Stimulated activated CD4-positive, alpha-beta T cell treated with anti-CD3 and anti-CD28 coated beads, TNF-alpha, amount 100 ng/mL, for 1 hour (primary cell): ENCODE measurements at places on chromosomes 12 and 14.

GRCh38 chr14:103871596-103872480, 24.5 kb upstream of the PPP1R13B start:
- DNase-seq, result peak; percentile 74

DNA sequence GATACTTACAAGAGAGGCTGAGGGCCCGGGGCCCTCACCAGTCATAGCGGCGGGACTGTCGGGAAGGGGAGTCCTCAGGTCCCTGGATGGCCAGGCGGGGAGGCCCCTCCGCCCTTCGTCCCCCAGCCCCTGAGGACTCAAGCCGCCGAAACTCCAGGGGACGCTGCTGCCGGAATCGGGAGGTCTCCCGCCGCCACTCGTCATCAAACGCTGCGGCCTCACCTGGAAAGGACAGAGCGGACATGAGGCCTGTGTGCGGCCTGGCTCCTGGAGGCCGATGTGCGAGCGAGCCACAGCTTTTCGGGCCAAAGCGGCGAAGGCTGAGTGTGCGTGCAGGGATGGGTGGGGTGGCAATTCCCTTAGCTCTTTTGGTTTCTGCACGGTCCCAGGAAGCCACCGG, 4.2 kb downstream of the MLF2 start:
- DNase-seq, result no peak

- no peak for DNase-seq
Observed at GRCh38 chr12:16349131-16349460, 1.7 kb downstream of the MGST1 start.

DNA sequence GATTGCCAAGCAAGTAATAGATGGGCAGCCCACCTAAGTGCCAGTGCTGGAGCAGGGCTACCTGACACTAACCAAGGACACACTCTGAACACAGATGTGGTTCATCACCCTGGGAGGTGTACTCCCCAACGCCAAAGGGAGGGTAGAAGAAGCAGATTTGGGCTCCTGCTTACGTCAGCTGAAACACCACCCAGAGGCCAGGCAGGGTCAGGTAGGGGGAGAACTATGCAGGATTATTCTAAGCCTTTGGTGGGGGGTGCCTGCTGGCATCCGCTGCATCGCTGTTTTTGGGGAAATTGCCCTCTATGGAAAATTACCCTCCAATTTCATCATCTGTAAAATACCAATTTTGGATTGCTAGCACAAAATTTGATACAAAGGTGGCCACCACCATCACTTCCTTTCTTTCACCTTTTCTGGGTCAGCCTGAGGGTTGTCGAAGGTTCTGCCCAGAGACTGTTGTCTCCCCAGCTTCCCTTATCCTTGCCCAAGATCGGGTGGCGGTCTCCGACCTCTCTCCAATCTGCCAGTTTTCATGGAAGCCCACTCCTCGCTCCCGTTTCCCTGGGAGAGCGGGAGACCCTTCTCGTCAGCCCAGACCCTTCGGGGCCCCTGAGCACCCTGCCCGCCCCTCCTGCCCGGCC, 535 bp downstream of the BIN2 start:
- no peak for DNase-seq

- DNase-seq, result no peak
Observed at GRCh38 chr14:50823762-50824636, 7.0 kb downstream of the NIN start.

DNA sequence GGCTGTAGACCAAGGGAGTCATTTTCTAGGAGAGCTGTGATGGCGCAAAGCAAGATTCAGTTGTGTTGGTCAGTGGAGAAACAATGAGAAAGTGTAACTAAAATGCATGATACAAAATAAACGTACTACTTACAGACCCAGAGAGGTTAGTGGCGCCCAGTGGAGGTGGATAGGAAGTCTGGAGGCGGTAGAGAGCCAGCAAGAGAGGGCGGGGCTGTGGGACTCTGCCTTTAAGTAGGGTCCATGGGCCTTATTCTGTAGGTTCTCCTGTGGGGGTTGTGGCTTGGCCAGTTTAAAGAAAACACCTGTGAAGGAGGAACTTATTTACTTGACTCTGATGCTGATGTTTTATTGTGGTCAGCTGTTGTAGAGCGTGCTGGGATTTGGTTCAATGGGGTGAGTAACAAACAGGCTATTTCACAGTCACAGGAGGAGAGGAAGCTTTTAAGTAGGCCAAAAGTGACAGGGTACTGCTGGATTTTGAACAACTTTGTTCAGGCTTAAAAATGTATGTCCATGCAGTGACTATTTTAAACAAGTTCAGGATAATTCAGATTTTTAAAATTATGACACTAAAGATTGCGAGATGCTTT, 1097.7 kb downstream of the TMTC2 start:
- no peak for DNase-seq

- no peak for DNase-seq
Observed at GRCh38 chr14:80133457-80133856, 77.8 kb downstream of the DIO2 start.

GRCh38 chr12:105704787-105705186, 374.3 kb downstream of the C12orf75 start:
- DNase-seq, result no peak

DNA sequence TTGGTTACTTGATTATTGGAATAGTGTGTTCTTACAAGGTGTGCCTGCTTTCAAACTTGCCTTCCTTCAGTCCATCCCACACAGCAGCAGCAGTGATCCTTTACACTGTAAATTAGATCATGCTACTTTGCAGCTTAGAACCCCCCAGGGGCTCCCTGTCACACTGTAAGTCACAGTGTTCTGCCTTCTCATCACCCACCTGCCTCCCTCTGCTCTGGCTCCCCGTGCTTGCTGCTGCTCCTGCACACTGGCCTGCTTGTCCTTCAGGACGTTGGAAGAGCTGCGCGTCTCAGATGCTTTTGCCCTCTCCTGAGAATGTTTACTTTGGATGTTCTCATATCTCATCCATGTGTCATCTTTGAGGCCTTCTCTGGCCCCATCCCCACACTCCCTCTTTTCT, 27.3 kb downstream of the ZC3H14 start:
- DNase-seq, result no peak

- peak; percentile 67 for DNase-seq
Observed at GRCh38 chr12:6335451-6336078, 6.3 kb downstream of the TNFRSF1A start.

DNA sequence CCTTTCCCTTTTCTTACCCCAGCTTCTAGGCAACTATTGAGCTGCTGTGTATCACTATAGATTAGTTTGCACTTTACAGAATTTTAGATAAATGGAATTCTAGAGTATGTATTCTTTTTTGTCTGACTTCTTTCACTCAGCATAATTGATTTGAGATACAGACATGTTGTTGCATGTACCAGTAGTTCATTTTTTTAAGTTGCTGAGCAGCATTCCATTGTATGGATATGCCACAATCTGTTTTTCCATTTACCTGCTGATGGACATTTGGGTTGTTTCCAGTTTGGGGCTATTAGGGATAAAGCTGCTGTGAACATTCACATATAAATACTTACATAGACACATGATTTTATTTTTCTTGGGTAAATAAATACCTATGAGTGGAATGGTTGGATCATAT, 135.7 kb downstream of the IGF1 start:
- DNase-seq, result no peak

- no peak for DNase-seq
Observed at GRCh38 chr12:96225994-96226399, 31.8 kb downstream of the ELK3 start.

DNA sequence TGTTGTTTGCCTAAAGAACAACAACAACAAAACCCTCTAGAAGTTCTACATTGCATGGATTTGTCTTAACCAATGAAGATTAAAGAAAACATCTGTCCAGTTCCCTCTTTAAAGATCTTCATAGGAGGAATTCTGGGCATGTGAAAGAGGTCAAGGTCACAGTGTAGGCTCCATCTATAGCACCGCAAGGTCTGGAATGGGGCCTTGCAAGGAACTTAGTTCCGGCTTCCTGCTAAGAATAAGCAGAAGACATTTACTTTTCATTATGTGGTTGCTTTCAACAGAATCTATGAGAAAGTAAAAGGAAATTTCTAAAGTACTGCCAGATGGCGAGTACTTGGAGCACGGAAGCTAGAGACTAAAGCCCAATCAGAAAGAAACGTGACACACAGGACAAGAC, 57.2 kb upstream of the GNPNAT1 start:
- DNase-seq, result no peak

DNA sequence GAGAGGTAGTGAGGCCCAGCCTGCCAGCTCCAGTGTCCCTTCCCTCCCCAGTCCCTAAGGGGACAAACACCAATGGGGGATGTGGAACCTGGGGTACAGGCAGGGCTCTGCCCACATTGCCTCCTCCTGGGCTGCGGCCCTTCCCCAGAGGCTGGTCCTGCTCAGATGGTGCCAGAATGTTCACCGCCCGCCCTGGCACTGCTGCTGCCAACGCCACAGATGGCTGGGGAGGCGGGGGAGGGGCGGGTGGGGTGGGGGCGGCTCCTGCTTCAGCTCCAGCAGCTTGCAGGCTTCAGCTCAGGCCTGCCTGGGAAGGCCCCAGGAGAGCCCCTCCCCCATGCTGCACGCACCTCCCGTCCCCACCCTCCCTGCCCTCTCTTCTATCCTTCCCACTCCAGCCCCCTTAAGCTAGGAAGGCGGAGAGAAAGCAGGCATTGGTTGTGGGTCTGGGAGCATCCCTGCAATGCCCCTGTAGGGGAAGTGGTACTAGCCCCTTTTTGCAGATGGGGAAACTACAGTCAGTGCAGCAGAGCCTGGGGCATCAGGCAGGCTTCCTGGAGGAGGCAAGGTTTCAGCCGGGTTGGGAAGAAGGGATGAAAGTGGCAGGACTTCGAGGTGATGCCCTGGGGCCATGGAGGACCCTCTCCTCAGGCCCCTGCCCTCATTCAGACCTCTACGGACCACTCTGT, 2.0 kb upstream of the BEGAIN start:
- DNase-seq, result no peak

DNA sequence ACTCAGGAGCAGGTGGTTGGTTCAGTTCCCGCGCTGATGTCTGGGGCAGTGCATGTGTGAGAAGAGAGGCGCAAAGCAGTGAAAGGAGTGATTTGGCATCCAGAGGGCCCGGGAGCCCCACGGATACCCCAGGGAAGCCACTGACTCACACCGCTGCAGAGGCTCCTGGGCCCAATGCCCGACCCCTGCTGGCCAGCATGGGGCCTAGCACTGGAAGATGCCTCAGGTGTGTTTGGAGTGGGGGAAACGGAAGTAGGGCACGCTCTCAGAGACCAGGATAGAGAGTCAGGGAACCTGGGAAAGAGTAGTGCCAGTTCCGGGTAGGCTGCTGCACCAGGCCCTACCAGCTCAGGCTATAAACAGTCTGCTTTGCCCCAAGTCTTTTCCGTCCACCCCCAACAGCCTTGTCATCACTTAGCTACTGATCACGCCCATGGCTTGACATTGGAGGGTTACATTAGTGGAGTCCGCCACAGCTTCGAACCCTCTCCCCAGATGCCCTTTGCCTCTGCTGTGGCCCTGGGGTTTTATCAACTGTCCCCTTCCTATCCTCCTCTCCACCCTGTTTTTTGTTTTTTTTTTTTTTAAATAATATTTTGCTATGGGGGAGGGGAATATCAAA, 9.5 kb upstream of the CSAD start:
- DNase-seq, result no peak

GRCh38 chr12:1605129-1606020, 11.0 kb upstream of the FBXL14 start:
- no peak for DNase-seq

DNA sequence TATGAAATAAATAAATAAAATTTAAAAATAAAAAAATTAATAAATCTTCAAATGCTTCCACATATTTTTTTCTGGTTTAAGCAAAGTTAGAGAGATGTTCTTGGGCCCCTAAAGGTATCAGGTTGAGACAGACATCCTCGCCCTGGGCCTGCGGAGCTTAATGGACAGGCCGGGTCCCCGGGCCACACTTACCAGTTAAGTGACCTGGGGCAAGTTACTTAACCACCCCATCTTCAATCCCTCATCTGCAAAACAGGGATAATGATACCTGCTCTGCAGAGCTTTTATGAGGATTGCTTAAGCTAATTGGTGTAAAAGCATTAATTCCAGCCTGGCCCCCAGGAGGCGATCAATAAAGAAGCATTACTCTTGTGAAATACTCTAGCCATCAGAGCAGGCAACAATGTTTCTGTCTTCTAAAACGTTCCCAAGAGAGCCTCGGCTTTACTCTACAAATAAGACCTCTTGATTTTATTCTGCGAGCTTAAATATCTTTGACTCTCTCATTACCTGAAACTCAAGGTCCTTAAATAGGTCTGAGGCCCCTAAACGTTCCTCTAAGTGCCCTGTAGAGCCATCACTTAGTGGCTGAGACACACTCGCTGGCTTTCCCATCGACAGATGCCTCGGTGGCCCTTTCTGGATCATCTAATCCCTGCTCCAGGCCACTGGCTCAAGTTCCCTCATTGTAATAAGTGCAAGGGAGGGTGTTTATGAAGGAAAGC, 81.1 kb upstream of the DIO3 start:
- DNase-seq, result no peak

DNA sequence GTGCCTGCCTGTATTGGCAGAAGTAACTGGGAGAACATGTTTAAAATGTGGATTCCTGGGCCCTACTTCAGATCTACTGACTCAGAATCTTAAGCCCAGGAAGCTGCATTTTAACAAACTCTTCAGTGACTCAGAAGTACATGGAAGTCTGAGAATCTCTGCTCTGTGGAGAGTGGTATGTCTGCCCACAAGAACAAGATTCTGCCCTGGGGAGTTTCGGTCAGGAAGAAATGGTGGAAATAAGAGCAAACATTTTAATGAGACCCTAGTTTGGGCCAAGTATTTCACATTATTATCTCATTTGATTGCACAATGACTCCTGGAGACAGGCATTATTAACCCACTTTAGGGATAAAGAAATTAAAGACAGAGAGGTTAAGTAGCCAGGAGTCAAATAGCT, 8.2 kb downstream of the ALDH1L2 start:
- DNase-seq, result no peak

GRCh38 chr12:52924764-52925716, 20.2 kb upstream of the KRT8 start:
- DNase-seq, result no peak

GRCh38 chr14:94728950-94729349, 41.0 kb downstream of the GSC start:
- DNase-seq, result no peak

DNA sequence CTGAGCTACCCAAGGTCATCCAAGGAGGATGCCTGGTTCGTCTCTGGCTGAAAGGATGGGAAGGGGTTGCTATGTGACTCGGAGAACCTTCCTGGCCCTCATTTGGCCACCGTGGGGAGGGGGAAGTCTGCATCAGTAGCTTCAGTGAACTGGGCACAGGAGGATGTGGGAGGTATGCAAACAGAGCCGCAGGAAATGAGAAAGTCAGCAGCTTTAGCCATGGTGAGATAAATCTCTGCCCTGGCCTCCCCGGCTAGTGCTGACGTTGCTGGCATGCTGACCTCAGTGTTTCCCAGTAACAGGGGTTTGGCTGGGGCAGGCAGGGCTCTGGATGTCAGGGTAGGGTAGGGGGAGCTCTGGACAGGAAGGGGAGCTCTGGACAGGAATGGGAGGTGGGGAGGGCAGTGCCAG, 2.3 kb upstream of the CEBPE start:
- no peak for DNase-seq
